ENCODE measurements at places on chromosomes 1 and 21. TPM values are rescaled to one million over a fixed set of nuclear protein-coding genes. Genes with fewer than 3 reads are reported as not detected.

The NUP210L gene
- total RNA-seq: not detected

The RNU1-3 gene
- total RNA-seq: 2,678 TPM

The OR10R2 gene
- not detected for total RNA-seq

The PCAT6 gene
- 0.62 TPM for total RNA-seq

The PTGFR gene
- not detected for total RNA-seq

The MEGF6 gene
- 0.32 TPM for total RNA-seq

The CFAP74 gene
- total RNA-seq: not detected

The HCRTR1 gene
- not detected for total RNA-seq

The PUSL1 gene
- total RNA-seq: 26.0 TPM

The BACE2 gene
- total RNA-seq: 0.18 TPM

The UTS2 gene
- not detected for total RNA-seq

The CAMSAP2 gene
- 16.7 TPM for total RNA-seq

Data from GM12878 (cell line).